HuH-7 (cell line): ENCODE measurements at places on chromosomes 16 and 17.

DNA sequence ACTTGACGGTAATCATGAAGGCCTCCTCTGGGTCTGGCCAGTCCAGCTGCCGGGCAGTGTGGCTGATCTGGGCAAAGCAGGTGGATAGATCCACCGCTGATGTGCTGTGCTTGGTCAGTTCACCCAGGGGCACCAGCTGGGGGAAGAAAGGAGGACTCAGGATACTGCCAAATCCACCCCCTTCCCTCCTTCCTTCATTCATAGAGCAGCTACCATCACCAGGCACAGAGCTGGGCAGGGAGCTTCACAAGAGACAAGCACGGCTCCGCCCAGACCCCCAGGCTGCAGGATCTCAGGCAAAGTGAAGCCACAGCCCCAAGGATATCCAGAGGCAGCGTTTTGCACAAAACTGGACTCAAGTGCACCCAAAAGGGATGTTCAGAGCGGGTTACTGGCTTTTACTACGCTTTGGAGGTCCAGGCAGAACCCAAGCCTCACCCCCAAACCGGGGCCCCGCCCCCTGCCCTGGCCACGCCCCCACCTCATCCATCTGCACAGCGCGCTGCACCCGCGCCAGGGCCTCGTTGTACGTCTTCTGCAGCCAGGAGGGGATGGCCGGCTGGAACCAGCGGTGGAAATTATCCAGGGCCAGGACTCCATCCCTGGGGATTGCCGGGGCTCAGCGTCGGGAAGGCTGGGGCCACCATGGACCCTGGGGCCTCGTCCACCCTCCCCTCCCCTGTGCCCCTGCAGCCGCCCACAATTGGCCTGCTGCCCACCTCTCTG is 9.1 kb downstream of the UNC13D start:
- DNase-seq = no peak

- DNase-seq = no peak
These were observed 2.9 kb downstream of the RGS11 start for GRCh38 chr16:272633-273546.

DNA sequence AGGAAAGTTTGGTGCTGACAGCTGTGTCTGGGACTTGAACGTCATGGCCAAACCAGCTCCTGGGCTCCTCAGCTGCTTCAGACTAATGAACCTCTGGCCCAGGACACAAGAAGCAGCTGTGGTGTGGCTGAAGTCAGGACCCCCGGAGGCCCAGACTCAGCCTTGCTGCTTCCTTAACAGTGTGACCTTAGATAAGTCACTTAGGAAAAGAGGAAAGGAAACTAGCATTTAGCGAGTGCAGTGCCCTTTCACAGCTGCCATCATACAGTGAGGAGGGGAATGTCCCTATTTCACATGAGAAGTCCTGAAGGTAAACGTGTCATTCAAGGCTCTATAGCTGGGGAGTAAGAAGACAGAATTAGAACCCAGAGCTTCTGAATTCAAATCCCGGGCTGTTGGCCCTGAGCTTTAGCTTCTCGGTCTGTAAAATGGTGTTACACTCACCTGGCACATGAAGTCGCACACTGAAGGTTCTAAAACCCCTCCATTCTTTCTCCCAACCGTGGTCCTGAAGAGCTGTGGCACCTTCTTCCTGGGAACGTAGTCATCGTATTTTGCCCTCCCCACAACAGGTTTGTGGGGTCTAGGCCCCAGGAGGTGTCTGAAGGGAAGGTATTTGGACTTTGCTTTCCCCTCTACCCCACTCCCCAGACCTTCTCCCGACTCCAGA is 910 bp upstream of the RAMP2 start:
- no peak for DNase-seq

GRCh38 chr16:86414991-86415740 is 95.2 kb upstream of the FOXF1 start:
- no peak for DNase-seq

GRCh38 chr17:29124135-29124924 is 55.9 kb downstream of the MYO18A start:
- peak; percentile 83 for DNase-seq

GRCh38 chr16:69223882-69224281 is 36.9 kb downstream of the SNTB2 start:
- DNase-seq = no peak

DNA sequence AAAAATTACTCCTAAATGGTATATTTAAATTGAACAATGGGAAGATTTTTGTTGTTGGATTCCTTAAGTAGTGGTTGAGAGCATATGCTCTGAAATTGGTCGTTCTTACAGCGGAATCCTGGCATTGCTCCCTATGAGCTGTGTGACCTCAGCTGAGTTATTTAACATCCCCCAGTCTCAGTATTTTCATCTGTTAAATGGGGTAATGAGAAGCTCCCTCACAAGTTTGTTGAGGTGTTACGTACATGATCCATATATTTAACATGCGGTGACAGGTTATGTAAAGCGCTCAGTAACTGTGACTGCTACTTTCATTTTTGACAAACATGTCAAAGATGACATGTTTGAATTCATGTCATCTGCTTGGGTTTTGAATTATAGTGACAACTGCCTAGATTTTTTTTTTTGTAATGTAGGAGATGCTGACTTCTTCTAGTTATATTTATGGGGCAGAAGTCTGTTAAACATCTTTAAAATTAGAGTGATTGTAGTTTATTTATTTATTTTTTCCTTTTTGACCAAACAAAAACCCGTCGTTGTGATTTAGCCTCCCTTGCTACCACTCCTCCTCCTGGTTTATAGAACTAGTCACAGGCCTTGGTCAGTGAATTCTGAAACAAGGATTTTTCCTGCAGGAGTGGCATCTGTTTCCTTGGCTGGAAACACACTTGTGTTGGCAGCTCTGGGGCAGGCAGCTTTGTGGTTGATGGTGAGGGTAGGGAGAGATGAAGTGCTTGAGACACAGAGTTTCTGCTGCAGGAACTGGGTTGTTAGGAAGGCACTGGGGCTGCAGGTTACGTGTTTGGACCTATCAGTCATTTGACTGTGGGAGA is 268.8 kb downstream of the SNX29 start:
- no peak for DNase-seq

- no peak for DNase-seq
These were observed 421 bp downstream of the STAT3 start for GRCh38 chr17:42387661-42388380.

GRCh38 chr17:10210151-10210574 is 11.8 kb upstream of the GAS7 start:
- DNase-seq = peak; percentile 16

- DNase-seq = no peak
These were observed 173.3 kb downstream of the PRKCB start for GRCh38 chr16:24009098-24009497.

GRCh38 chr16:53692146-53692545 is 11.5 kb downstream of the RPGRIP1L start:
- DNase-seq = peak; percentile 6

DNA sequence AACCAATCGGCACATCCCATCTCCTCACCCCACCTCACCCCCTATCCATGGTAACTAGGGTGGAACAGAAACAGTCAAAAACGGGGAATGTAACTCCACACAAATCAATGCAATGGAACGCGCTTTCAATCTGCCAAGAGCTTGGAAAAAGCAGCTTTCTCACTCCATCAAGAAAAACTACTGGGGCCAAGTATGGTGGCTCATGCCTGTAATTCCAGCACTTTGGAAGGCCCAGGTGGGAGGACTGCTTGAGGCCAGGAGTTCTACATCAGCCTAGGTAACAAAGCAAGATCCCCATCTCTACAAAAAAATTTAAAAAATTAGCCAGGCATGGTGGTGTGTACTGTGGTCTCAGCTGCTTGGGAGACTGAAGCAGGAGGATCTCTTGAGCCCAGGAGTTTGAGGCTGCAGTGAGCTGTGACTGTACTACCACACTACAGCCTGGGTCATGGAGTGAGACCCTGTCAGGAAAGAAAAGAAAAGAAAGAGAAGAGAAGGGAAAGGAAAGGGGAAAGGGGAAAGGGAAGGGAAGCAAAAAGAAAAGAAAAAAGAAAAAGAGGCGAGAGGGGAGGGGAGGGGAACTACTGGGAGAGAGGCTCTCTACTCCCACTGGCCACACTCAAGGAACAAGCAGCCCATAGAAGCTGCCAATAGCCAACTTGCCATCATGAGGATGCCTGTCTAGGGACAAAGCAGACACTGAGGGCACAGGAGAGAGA is 38.9 kb downstream of the ARHGAP17 start:
- DNase-seq = no peak

GRCh38 chr16:50974438-50975036 is 176.5 kb downstream of the SALL1 start:
- DNase-seq = no peak

GRCh38 chr16:1044460-1045309 is 27.9 kb upstream of the SSTR5 start:
- DNase-seq = no peak

GRCh38 chr17:6047966-6048365 is 22.2 kb upstream of the WSCD1 start:
- no peak for DNase-seq

DNA sequence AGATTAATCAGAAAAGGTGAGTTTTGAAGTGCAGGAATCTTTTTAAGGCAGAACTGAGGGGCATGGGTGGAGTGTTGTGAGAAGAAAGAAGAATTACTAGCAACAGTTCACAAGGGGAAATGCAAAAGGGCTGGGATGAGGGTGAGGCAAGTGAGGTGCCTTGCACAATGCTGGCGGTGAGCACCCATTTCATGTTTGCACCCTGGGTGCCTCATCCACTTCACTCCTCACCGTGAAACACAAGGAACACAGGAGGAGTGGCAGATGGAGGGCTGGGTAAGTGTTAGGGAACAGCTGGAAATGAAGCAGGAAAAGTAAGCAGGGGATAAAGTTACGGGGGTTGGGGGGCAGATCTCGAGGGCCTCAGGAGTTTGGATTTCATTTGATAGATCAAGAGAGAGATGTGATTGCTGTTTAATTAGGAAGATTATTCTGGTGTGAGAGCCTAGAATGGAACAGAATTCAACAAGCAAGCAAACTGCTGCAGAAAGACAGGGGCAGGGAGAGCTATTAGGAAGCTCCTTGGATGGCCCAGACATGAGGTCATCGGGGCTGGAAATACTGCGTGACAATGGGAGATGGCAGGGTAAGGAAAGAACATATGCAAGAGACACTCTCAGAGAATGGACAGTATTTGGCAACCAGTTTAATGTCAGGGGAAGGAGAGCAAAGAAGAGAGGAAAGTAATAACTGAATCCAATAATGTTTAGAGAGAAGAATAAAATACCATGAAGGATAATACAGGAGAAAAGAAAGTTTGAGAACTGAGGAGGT is 8.3 kb upstream of the HEATR6 start:
- no peak for DNase-seq

GRCh38 chr17:50956750-50957523 is 90.8 kb upstream of the TOB1 start:
- DNase-seq = peak; percentile 76

DNA sequence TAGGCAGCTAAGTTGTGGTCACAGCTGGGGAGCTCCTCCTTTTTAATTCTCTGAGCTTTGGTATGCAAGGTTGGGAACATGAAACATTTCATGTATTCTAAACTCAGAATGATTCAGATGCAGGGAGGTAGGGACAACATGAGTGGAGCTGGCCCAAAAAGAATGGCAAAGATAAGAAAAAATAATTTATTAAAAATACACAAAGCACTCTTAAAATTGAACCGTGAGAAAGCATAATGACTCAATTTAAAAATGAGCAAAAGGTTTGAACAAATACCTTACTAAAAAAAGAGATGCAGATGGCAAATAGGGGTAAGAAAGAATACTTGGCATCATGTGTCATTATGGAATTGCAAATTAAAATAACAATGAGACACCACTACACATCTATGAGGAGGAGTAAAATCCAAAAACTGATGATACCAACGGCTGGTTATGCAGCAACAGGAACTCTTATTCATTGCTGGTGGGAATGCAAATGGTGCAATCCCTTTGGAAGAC is 175.6 kb upstream of the IRX3 start:
- no peak for DNase-seq
